ENCODE measurements at places on chromosomes 5 and 9.

GRCh38 chr5:43412156-43412555 lies at the start of gene CCL28:
TSS of gene CCL28 (minus strand) at chr5:43412391. CDS start at chr5:43412316, 75 bp downstream.
- DNase-seq, result no peak

DNA sequence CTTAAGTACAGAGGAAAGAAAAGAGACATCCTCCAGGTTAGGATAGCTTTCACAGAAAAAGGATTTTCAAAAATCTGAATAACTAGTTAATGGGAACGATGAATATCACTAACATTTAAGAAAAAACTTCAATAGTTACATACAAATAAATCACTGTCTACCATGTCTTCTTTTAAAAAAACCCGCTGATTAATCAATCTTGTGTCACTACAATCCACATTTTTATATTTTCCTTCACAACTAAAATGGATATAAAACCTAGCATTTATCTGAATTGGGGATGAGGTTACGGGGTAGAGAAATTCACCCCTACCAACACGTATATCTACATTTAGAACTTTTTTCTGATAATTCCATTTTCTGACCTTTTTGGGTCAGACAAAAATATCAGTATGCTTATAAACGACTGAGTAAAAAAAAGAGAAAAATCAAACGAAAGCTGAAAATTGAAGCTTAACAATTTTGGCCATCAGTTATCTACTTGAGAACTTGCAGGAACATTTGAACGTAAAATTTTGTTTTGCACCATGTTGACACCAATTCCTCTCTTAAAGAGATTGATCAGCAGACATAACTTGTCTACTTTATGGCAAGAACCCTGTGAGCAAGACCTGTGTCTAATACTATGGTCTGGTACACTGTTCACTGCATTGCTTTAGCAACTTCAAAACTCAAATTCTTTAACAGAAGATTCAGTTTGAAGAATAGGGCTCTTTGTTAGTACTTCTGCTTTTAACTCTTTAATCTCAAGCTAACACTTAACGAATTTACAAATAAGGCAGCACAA lies 4.8 kb downstream of the NR3C1 start:
- DNase-seq, result no peak

GRCh38 chr5:138149530-138149929 lies 10.3 kb upstream of the NME5 start:
- peak; percentile 28 for DNase-seq

- DNase-seq, result no peak
Observed at GRCh38 chr5:135625061-135625460, 46.3 kb upstream of the CXCL14 start.

DNA sequence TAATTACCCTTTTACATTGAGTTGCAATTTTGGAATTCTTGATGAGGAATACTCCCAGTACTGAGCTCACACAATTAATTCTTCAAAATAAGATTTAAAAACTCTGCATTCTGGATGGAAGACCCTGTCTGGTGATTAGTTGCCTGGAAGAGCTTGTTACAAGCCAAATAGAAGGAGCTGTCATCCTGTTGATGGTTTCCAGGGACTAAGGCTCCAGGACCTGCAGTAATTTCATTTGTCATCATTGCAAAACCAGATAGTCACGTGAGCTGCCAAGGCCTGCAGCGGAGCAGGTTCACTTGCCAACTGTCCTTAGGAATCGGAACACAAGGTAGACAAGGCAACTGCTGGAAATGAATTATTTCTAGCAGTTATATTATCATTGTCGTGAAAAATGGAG lies 597.7 kb downstream of the CCDC171 start:
- no peak for DNase-seq

- no peak for DNase-seq
Observed at GRCh38 chr9:88243736-88244135, 105.5 kb upstream of the SPATA31C2 start.

GRCh38 chr5:88816195-88816594 lies 66.8 kb downstream of the MEF2C start:
- no peak for DNase-seq

- DNase-seq, result no peak
Observed at GRCh38 chr5:97087138-97087537, 55.3 kb downstream of the LIX1 start.

DNA sequence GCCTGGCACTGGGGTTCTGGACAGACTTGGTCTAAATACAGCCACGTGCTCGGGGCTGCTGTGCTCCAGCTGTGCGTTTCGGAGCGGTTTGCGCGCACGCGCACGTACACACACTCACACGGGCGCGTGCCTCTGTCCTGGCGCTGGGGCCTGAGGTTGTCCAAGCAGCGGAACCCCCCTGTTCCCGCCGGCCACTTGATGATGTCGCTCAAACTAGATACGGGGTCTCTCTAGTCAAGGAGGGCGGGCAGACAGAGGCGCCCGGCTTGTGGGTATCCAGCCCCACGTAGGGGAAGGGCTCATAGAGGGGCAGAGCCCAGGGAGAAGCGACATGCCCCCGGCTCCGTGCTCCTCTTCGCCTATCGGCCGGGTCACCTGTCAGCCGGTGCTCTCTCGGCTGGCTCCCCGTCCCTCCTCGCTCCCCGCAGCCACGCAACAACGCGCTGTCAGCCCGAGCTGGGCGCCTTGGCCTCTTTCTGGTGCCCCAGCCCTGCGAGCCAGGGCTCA lies 8.9 kb downstream of the NR2F1-AS1 start:
- DNase-seq, result peak; percentile 17

- no peak for DNase-seq
Observed at GRCh38 chr5:79640571-79641055, 28.4 kb downstream of the TENT2 start.

DNA sequence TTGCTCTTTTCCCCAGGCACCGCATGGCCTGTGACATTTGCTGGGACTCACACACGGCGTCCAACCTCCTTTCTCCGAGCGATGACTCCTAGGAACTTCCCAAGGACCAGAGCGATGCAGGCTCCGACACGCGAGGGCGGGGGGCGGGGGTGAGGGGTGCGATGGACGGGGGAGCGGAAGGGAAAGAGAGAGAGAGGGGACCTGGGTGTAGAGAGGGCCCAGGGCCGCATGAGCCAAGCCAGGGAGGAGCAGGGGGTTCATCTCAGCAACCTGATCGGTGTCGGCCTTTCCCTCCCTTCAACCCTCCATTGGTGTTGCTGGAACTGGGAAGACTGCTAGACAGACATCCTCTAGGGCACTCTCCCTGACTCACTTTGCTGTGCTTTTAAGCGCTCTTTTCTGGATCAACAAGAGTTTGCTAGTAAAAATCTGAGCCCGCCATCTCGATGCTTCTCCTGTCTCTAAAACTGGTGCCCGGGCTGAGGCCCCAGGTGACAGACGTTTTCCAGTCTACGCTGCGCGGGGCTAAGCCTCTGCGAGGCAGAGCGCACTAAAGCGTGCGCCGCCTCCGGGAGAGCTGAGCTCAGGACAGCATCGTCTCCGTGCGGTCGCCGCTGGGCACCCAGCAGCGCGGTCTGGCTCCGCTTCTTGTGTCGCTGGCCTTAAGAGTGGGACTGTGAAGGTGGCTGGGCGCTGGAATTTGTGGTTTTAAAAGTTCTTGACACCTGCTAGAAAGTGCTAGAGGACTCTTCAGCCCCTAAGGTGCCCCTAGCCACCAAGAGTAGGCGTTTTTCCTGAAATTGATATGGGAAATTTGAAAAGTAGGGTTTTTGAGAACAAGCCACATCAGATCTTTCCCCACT lies 1.0 kb upstream of the TSLP start:
- DNase-seq, result peak; percentile 58

GRCh38 chr9:116342941-116343340 lies 189.3 kb downstream of the PAPPA start:
- DNase-seq, result no peak

- no peak for DNase-seq
Observed at GRCh38 chr5:117665121-117665520, 1090.5 kb upstream of the SEMA6A start.

- no peak for DNase-seq
Observed at GRCh38 chr5:68762201-68762600, 331.6 kb upstream of the SLC30A5 start.

- no peak for DNase-seq
Observed at GRCh38 chr9:128054087-128054486, 13.0 kb downstream of the NAIF1 start.
